ENCODE measurements at places on chromosomes 3 and 15. TPM values are rescaled to one million over a fixed set of nuclear protein-coding genes. Genes with fewer than 3 reads are reported as not detected.

DNA sequence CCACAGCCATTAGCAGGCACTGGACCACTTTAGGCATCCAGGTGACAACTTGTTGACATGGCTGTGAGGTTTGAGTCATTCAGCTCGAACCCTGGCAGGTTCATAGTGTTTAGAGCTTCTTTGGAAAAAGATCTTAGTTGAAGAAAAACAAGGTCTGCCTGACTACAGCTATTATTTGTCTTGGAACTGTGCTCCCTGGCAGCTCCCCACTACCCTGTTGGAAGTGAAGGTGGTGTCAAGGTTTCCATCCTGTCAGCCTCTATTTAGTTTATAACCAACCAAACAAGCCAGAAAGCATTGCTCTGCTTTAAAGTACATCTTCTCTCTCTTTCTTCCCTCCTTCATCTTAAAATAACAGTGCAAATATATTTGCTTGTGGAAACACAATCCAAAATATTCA lies 56.8 kb downstream of the KAT2B start:
- H3K4me3 ChIP-seq, result no peak overlapping the region
- no peak for DNase-seq
- no peaks in the 10 kb centered on the region for H3K4me1 ChIP-seq
- H3K27ac ChIP-seq, result peak overlapping the region; percentile 10
- H3K27me3 ChIP-seq, result no peaks in the 10 kb centered on the region

GRCh38 chr15:38414357-38414756 lies 39.6 kb upstream of the FAM98B start:
- DNase-seq, result peak; percentile 70
- H3K4me1 ChIP-seq, result no peaks in the 10 kb centered on the region

BLM gene
- total RNA-seq, result 2.8 TPM

DNA sequence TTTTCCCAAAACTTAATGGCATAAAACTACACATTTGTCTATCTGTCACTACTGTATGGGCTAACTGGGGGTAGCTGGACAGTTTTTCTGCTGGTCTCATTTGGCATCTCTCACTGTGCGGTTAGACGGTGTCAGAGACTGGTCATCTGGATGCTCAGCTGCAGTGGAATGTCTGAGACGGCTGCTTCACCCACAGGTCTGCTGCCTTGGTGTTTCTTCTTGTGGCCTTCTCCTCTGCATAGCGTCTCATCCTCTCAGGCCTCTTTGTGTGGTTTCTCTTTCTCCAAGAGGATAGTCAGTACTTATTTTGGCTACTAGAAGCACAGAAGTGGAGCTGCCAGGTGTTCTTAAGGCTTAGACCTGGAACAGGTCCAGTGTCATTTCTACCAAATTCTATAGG lies 35.9 kb upstream of the GOLGA6L9 start:
- H3K36me3 ChIP-seq, result peaks cover 6% of the 10 kb centered on the region
- H3K27me3 ChIP-seq, result no peaks in the 10 kb centered on the region
- no peak overlapping the region for H3K4me3 ChIP-seq
- H3K4me1 ChIP-seq, result no peaks in the 10 kb centered on the region
- no peak for DNase-seq
- no peak overlapping the region for H3K27ac ChIP-seq

DNA sequence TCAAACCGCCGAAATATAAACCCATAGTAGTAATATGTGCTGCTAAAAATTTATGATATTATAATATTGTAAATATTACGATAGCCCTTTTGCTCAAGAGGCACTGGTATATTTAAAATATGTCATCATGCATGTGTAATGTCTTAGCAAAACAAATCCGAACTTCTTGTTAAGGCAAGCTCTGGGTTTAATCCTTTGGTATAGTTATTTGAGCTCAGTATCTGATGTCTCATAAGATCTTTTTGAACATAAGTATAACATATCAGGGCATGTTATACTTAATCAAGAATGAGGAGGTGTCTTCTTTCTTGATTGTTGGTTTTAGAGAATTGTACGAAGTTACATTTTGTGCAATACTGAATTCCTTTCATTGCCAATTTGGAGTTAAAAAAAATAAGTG lies 154.1 kb upstream of the CBLB start:
- H3K4me3 ChIP-seq, result no peak overlapping the region
- no peak for DNase-seq
- no peaks in the 10 kb centered on the region for H3K36me3 ChIP-seq
- H3K4me1 ChIP-seq, result peaks cover 25% of the 10 kb centered on the region
- no peak overlapping the region for H3K27ac ChIP-seq

GRCh38 chr3:87771337-87772192 lies 287.2 kb downstream of the CGGBP1 start:
- no peaks in the 10 kb centered on the region for H3K36me3 ChIP-seq

DNA sequence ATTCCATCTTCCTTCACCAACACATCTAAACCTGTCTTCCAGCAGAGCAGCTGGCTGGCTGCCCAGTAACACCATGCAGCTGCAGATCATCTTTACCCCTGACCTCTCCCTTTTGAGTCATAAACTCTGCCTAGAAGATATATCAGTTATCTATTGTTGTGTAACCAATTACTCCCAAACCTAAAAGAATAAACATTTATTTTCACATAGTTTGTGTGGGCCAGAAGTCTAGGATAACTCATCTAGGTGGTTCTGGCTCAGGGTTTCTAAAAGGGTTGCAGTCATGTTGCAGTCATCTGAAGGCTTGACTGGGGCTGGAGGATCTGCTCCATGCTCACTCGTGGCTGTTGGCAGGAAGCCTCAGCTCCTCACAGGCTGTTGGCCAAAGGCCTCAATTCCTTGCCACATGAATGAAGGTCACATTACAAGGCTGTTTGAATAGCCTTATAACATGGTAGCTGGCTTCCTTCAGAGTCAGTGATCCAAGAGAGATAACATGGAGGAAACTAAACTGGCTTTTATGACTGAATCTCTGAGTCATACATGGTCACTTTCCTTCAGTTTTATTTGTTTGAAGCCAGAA lies 92.8 kb downstream of the GOLIM4 start:
- H3K27ac ChIP-seq, result no peak overlapping the region
- H3K36me3 ChIP-seq, result no peaks in the 10 kb centered on the region
- H3K4me3 ChIP-seq, result no peak overlapping the region
- H3K4me1 ChIP-seq, result peaks cover 6% of the 10 kb centered on the region
- peak; percentile 64 for DNase-seq

SLC9A9 gene
- total RNA-seq, result 2.0 TPM

DNA sequence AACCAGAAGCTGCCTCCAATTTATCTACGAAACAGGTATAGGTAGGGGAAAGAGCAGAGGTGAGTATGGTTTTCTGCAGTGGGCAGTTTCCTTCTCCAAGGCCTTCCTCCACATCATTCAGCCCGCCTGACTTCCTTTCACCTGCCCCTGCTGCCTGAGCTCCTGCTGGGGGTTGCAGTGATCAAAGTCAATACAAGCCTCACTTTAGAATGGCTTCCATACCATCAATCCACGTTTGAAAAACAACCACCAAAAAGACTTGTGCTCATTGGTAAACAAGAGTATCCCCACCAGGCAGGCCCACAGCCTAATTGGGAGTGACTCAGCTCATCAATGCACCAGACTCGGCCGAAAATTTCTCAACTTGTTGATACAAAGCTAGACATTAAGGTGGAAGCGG lies 159.9 kb downstream of the MAGI1 start:
- no peak for DNase-seq
- no peak overlapping the region for H3K4me3 ChIP-seq
- H3K27ac ChIP-seq, result no peak overlapping the region
- H3K27me3 ChIP-seq, result no peaks in the 10 kb centered on the region

KIF7 gene
- 2.7 TPM for total RNA-seq

GRCh38 chr3:45816544-45816943 lies 20.2 kb upstream of the SLC6A20 start:
- peaks cover 28% of the 10 kb centered on the region for H3K4me1 ChIP-seq
- DNase-seq, result peak; percentile 92
- no peaks in the 10 kb centered on the region for H3K27me3 ChIP-seq
- no peak overlapping the region for H3K27ac ChIP-seq
- no peak overlapping the region for H3K4me3 ChIP-seq

SYNPR gene
- total RNA-seq, result not detected

GRCh38 chr3:186200726-186201125 lies 91.8 kb upstream of the ETV5 start:
- H3K27me3 ChIP-seq, result peaks cover 31% of the 10 kb centered on the region
- no peaks in the 10 kb centered on the region for H3K4me1 ChIP-seq
- no peak for DNase-seq
- H3K4me3 ChIP-seq, result no peak overlapping the region
